ENCODE measurements at places on chromosomes 13 and 19.

DNA sequence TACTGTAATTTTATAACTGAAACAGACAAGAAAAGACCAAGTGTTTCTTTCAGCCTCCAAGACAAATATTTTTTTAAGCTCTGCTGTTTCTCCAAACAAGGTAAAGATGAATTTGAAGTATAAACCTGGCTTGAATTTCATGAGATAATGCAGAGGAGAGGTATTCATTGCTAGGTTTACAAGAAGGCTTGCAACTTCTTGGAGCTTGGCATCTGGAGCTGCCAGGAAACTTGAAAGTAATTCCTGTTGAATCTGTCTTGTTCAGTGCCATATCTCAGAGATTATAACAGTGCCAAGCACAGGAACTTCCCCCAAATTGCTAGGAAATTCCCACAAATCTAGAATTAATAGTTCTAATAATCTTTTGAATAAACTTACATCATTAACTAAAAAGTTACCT is 70.9 kb downstream of the CDK8 start:
- no peak for DNase-seq

DNA sequence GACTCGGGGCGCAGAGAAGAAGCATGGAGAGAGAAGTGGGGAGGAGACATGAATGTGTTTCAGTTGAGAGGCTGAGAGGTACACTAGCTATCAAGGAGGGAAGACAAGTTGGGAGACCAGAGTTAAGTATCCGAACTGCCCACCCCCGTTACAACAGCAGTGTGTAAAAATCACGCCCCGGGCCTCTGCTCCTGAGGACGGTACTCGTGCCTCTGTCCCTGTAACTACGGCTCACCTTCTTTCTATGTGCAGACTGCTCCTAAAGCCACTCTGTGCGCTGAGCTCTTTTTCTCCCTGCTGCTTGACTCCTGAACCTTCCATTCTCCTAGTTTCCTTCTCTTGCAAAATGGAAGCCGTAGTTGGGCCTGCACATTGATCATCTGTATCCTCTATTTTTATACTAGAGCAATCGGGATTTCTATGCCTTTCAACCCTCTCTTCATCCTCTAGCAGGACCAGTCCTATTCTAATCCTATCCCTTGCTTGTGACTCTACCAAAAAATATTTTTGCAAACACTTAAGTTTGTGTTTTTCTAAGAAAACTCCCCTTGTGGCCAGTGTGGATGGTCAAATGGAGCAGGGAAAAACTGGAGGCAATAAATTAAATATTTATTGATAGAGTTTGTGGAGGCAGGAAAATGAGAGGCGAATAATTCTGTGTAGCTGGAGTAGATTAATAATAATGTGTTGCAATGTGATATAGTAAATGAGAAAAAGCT is 569 bp downstream of the POLR1D start:
- peak; percentile 10 for DNase-seq

DNA sequence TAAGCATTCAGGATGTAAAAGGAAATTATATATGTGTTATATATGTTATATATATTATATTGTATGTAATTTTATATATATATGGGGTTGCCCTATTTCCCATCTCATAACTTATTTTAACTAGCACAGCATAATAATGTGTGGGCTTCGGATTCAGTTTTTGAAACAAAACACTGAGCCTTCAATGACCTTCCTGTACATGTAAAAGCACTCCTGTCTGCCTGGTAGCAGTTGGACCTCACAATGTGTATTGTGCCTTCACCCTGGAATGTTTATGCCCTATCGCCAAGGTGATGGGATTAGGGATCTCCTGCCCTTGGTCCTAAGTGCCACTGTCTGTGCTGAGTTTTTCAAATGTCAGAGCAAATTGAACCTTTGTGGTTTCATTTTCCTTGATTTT is 968.8 kb downstream of the TUBA3C start:
- DNase-seq = peak; percentile 6

GRCh38 chr13:24713022-24713421 is 32.8 kb downstream of the ATP12A start:
- no peak for DNase-seq

DNA sequence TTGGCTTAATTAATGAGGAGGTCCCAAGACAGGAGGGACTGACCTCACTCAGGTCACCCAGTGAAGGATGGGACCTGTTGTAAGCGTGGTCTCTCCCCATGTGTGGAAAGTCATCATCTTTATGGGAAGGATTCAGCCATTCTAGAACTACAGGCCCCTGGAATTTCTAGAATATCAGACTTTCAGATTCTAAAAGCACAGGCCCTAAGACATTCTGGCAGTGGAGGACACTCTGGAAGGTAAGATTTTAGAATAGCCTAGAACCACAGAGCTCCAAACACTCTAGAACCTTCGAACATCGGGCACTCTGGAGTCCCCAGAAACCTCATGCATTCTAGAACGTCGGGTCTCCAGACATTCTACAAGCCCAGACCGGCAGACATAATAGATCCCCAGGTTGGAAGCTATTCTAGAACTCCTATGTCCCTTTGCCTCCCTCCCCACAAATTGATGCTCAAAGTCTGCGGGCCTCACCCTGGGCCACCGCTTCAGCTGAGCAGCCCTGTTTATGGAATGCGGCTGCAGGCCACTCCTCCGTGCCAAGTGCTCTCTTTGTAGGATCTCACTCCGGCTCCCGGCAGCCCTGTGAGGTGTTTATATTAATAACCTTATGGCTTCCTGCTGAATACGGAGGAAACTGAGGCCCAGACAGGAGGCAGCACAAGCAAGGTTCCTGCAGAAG is 1.9 kb upstream of the KLK15 start:
- no peak for DNase-seq

Measured in CD4-positive, alpha-beta T cell treated with Interleukin-2 at 100 ng/mL for 4 hours (primary cell).